GOT3 (cell line): ENCODE measurements at places on chromosomes 1 and 21.

GRCh38 chr1:36968730-36969129 lies 65.6 kb downstream of the GRIK3 start:
- no peak for DNase-seq

DNA sequence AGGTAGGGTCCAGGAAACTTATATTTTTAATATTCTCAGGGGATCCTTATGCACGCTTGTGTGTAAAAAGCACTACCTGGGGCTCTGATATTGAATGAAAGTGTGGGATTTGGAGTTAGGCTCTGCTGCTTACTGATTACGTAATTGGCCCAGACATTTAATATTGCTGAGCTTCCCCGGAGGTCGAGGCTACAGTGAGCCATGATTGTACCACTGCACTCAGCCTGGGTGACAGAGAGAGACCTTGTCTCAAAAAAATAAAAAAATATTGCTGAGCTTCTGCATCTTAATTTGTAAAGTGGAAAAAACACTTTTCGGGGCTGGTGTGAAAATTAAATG lies 62.2 kb upstream of the KIF26B start:
- no peak for DNase-seq

- DNase-seq, result peak; percentile 26
Observed at GRCh38 chr1:41416552-41417334, 55.5 kb downstream of the FOXO6 start.

- DNase-seq, result no peak
Observed at GRCh38 chr1:172125812-172126430, 284.6 kb downstream of the DNM3 start.

DNA sequence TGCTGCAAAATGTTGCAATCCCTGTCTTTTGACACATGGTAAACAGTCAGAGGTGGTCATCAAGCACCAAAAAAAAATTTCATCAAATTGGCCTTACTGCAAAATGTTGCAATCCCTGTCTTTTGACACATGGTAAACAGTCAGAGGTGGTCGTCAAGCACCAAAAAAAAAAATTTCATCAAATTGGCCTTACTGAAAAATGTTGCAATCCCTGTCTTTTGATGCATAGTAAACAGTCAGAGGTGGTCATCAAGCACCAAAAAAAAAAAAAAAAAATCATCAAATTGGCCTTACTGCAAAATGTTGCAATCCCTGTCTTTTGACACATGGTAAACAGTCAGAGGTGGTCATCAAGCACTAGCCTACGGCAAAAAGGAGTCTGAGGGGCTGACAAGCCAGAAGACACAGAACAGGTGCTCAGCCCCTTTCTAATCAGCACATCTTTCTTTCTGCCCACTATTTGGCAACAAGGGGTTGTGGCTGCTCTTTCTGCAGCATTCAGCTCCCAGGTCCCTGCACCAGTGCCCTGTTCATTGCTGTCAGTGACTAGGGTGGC lies 223.8 kb downstream of the KCNH1 start:
- no peak for DNase-seq

DNA sequence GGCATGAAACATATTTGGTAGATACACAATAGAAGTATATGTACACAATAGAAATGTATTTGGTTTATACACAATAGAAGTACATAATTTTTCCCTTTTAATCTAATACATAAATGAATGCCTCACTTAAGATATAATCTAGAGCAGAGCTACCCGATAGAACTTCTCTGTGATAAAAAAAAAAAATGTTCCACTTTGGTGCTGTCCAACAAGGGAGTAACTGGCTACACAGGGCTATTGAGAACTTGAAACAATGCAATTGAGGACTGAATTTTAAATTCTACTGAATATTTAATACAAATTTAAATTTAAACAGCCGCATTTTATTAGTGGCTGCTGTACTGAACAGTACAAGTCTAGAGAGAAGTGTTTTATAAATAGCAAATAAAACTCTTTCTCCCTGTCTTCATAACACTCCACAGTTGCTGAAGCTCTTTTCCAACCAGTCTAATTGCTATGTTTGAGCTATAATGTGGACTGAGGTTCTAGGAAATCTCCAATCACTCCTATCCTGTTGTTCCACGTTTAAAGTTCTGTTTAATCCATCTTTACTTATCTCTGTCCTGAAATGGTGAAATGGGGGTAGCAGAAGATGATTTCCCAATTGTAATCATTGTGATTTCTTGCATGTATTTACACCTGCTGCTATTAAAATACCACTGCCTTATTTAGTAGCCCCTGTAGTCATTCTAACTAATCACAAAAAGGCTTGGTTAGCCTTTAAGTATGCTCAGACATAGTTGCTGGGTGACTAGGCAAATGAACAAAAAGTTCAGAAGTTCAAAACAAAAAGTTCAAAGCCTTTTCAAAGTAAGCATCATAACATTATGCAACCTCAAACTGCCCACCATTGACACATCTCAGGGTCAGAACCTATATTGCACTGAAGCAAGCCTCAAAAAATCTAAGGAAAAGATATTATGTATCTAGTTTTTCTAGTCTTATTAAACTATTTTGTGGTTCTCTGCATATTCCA lies 192.3 kb upstream of the C1orf87 start:
- no peak for DNase-seq

GRCh38 chr1:66282343-66282852 lies 251.6 kb upstream of the SGIP1 start:
- no peak for DNase-seq

DNA sequence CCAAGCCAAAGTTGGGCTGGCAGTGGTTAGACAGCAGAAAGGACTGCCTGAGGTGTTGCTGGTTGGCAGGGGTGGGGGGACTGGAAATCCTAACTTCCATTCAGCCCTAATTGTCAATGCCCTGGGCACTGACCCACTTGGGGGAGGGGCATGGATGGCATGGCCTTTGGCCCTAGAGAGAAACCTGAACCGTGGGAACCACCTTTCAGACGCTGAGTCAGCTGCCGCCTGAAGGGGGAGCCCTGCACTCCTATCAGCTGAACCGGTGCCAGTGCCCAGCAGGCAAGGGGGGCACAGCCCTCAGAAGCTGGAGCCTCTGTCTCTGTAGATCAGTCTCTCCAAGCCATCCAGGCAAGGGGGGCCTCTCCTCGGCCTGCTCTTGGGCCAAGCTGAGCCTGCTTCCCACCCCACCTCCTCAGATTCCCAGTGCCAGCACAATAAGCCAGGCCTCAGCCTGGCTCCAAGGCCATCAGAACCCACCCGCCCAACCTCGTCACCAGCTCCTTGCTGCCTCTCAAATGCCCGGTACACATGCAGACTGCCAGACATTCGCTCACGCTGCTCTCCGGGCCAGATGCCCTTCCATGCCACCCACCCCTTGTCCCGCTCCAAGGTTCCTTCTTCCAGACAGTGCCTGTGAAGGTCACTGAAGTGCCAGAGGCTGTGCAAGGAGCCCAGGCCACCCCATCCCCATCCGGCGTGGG lies 11.6 kb downstream of the TINAGL1 start:
- no peak for DNase-seq

DNA sequence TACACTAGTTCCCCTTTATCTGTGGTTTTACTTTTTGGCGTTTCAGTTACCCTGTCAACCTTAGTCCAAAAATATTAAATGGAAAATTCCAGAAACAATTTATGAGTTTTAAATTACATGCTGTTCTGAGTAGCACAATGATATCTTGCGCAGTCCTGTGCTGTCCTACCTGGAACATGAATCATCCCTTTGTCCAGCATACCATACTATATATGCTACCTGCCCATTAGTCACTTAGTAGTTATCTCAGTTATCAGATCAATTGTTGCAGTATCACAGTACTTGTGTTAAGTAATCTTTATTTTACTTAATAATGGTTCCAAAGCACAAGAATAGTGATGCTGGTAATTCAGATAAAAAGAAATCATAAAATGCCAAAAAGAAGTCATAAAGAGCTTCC lies 52.7 kb downstream of the AGBL4 start:
- DNase-seq, result no peak

GRCh38 chr21:29385934-29386520 lies 87.3 kb downstream of the BACH1 start:
- no peak for DNase-seq

GRCh38 chr1:173775578-173776226 lies 48.8 kb upstream of the DARS2 start:
- no peak for DNase-seq

DNA sequence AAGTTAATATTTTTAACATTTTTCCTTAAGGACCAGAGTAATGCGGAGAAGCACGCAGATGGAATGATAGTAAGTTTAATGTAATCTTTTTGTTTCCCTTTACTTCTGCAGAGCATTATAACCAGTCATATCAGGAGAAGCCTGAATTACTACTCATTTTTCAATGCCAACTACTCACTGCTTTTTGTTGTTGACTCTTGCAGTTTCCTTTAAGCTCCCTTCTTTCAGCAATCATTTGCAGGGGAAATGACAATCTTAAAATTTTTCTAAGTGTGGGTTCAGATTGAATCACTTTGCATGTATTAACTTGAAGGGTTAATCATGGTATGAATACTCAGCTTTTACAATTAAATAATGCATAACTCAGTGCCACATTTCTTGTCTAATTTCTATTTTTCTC lies 122.2 kb downstream of the NRDC start:
- DNase-seq, result no peak

DNA sequence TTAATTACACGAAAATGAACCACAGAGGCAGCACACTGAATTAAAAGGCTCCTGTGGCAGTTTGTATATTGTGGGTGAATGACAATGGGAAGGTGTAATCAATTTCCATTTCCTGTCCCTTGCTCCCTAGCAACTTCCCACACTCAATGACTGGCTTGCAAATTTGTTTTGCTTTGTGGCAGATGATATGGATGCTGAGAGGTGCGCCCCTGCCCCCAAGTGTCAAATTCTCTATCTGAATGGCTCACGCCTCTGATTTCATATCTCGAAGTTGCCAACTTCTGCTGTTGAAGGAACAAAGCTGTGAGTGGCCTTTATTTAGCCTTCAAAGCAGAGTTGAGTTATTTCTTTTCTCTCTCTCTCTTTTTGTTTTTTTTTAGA lies 86.0 kb downstream of the FOXD2 start:
- DNase-seq, result no peak

GRCh38 chr1:71083271-71083670 lies 2.4 kb upstream of the ZRANB2 start:
- DNase-seq, result no peak

GRCh38 chr1:81836007-81836626 lies 35.4 kb downstream of the ADGRL2 start:
- no peak for DNase-seq

- no peak for DNase-seq
Observed at GRCh38 chr1:55252942-55253589, 37.9 kb upstream of the USP24 start.

GRCh38 chr1:239987103-239987745 lies 104.5 kb upstream of the FMN2 start:
- no peak for DNase-seq

- no peak for DNase-seq
Observed at GRCh38 chr1:32774950-32775634, 42.1 kb downstream of the YARS1 start.

DNA sequence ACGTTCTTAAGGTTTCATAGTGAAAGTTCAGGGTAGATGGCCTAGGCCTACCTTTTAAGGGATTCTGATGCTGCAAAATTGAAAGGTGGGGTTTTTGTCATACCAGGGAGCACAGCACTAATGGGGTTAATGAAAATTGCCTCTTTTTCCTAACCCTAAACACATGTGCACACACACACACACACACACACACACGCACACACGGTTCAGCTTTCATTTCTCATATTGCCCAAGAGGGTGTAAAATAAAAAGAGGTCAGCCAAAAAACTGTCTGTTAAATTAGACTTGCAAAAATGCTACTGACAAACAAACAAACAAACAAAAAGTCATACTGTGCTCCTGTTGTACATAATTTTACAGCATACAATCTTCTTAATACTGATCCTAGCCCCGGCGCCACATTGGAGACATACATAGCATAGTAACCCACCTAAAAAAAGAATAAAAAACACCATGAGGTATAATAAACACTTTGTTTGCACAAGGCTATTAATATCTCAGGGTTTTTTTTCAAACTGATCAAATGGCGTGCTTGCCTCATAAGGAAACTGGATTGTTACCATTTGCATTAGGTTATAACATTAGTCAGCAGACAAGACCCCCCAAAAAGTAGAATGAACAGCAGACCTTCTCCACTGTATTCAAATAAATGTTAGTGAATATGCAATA lies 69.1 kb downstream of the TGFB2 start:
- no peak for DNase-seq
